Large intestine (tissue), 12 donors: ENCODE measurements at places on chromosomes 6 and 20. TPM values are rescaled to one million over a fixed set of nuclear protein-coding genes. Genes with fewer than 3 reads are reported as not detected.
A peak's percentile ranks its signal among the peaks of the same experiment; 100 is the strongest.

LY6G6C gene
- 0.25 TPM for polyA plus RNA-seq

DNA sequence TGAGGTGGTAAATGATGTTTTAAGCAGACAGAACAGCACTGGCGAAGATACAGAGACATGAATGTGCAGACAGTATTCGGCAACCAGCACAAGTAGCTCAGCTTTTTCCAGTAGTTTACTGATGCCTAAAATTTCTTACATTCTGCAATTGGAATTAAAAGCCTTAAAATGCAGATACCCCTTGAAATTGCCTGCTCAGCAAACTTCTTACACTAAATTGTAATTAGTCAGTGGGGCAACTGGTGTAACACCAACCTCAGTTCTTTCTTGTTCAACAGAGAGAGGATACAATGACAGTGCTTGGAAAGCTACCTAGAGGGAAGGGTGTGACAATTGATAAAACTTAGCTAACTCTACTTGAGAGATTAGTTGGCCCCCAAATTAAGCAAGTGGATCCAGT lies 121.1 kb upstream of the ENPP5 start:
- H3K27me3 ChIP-seq, result no peaks in the 10 kb centered on the region
- H3K4me3 ChIP-seq, result no peak overlapping the region
- no peaks in the 10 kb centered on the region for H3K4me1 ChIP-seq
- DNase-seq, result no peak
- H3K36me3 ChIP-seq, result no peaks in the 10 kb centered on the region
- no peak overlapping the region for H3K27ac ChIP-seq

DNA sequence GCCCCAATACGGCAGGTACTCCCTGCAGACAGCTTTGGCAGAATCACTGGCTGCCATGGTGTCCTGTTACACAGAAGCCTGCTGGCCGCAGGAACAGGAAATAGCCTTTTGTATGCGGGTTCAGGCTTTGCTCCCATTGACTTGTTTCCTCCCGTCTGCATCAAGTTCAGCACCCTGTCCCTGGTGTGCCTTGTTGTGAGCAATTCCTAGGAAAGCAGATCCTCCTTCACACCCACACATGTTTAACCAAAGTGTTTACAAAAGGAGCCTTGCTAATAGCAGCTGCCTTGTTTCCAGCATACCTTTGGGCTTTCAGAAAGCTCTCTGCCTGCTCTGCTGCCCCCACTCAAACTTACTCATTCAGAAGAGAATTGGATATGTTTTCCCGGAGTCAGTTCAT lies 127.2 kb upstream of the SUPT3H start:
- no peaks in the 10 kb centered on the region for H3K4me1 ChIP-seq
- H3K4me3 ChIP-seq, result no peak overlapping the region
- H3K27me3 ChIP-seq, result no peaks in the 10 kb centered on the region
- peak; percentile 10 for DNase-seq
- H3K36me3 ChIP-seq, result no peaks in the 10 kb centered on the region
- H3K27ac ChIP-seq, result no peak overlapping the region

GRCh38 chr20:19137641-19138040 lies 74.8 kb upstream of the SLC24A3 start:
- H3K4me3 ChIP-seq, result no peak overlapping the region
- no peaks in the 10 kb centered on the region for H3K27me3 ChIP-seq
- H3K4me1 ChIP-seq, result peaks cover 7% of the 10 kb centered on the region
- no peaks in the 10 kb centered on the region for H3K36me3 ChIP-seq
- no peak for DNase-seq
